ENCODE measurements at places on chromosomes 2 and 18.
A peak's percentile ranks its signal among the peaks of the same experiment; 100 is the strongest.

- no peak for DNase-seq
Measured at GRCh38 chr2:85861180-85861579, 27.6 kb downstream of the ST3GAL5 start.

GRCh38 chr2:238947920-238948710, 100.2 kb downstream of the TWIST2 start:
- DNase-seq, result peak; percentile 64

DNA sequence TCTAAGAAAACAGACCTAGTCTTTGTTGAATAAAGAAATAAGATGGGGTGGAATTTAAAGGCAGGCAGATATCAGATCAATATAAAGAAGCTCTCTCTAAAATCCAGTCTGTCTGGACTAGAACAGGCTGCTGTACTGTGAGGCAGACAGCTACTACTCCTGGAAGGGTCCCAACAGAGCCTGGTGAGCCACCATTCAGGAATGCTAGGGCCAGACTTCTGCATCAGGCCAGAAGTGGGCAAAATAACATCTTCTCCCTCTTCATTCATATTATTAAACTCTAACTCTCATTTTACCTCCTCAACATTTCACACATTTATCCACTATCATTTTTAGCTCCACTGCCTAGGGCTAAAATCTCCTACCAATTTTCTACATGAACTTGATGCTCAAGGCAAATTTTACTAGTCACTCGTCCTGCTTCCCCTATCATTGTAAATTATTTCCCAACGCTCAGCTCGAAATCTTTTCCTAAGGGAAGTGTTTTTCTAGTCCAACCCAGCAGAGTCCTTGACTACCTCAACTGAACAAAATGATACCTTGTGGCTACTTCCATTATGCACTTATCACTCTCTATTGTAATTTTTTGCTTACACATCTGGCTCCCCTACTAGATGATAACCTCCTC, 45.2 kb upstream of the GLS start:
- DNase-seq, result no peak

- no peak for DNase-seq
Measured at GRCh38 chr2:70425682-70426301, 123.9 kb upstream of the FAM136A start.

Measured in left forelimb (tissue), 1 donor.